ENCODE measurements at places on chromosomes 2 and 18. TPM values are rescaled to one million over a fixed set of nuclear protein-coding genes. Genes with fewer than 3 reads are reported as not detected.

Gene PLGLB2
- 2.5 TPM for total RNA-seq

Gene SLC9A4
- 0.05 TPM for total RNA-seq

Gene MAP3K2
- total RNA-seq = 63.1 TPM

Gene VWC2L
- not detected for total RNA-seq

Gene HRH4
- total RNA-seq = not detected

Gene NGEF
- not detected for total RNA-seq

Gene KHK
- total RNA-seq = 2.6 TPM

Gene COL6A3
- total RNA-seq = 0.02 TPM

Gene ABCG5
- total RNA-seq = not detected

Gene HOXD13
- not detected for total RNA-seq

Gene FRZB
- not detected for total RNA-seq

Measured in activated B cell treated with CpG ODN at 0.5 μM for 24 hours (primary cell).